ENCODE measurements at places on chromosomes 12 and 14.

GRCh38 chr14:32480337-32480736, 151.2 kb downstream of the AKAP6 start:
- no peak for DNase-seq

DNA sequence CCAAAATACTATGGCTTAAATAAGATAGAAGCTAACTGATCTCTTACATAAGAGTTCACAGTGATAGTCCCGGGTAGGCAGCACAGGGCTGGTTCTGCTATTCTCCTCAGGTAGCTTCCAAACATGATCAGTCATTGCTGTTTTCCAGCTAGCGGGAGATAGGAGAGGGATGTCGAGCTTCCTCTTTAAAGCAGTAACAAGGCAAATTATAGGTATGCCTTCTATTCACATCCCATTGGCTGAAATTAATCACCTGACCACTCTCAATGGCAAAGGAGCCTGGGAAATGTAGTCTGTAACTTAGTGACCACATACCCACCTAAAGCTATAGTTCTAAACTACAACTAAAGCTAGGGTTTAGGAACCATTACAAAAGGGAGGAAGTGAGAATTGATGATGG, 34.5 kb upstream of the VRK1 start:
- DNase-seq = no peak

DNA sequence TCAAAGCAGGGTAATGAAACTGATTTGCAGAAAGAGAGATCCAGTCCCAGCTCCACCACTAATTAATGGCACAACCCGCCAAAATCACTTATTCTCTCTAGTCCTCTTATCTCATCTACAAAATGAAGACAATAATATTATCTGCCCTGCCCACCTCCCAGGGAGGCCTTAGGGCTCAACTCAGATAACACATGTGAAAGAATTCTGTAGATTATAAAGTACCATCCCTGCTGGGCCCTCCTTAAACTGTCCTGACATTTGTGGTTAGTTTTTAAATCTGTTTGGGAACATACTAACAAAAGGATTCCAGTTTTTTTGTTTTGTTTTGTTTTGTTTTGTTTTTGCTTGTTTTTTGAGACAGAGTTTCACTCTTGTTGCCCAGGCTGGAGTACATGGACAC, 7.3 kb downstream of the POMT2 start:
- no peak for DNase-seq

DNA sequence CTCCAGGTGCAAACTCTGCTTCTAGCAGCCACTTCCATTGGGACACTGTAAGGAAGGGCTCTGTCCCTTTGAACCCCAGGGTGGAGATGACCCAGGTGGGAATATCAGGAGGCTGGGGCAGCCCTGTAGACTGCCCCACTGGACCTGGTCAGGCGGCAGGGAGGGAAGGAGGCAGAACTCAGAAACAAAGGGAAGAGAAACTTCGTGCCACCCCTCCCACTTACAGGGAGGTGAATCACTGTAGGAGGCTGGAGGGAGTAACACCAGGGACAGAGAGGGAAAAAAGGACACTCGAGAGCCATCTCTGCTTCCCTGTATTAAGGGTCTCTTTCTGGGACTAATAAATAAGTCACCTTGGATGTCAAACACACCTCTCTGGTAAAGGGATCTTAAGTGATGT, 37.4 kb downstream of the ISCA2 start:
- DNase-seq = no peak

DNA sequence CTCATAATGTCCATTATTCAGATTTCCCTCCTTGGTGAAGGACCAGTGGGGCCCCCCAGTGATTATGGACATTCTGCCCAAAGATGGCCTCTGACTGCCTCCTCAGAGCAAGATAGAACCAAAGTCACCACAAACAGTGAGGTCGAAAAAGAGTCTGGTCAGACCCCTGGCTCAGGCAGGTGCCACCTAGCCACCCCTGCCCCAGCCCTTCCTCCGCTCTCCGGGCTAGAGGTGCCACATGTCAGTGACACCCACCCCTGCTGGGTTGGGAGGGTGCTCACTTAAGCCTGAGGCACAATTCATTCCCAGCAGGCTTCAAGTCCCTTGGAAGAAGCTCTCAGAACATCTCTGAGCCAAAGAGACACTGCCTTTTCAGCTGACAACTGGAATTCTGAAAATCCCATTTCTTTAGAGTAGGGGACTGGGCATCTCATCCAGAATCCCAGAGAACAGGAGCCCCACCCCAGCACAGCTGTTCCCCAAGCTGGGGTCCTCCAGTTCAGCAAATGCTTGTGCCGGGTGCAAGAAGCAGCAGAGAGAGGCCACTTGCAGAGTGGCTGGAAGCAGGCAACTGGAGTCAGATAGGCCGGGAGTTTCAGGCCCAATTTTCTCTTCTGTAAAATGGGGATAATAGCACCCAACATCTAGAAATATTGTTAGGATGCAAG, 50.3 kb downstream of the ISCA2 start:
- no peak for DNase-seq

DNA sequence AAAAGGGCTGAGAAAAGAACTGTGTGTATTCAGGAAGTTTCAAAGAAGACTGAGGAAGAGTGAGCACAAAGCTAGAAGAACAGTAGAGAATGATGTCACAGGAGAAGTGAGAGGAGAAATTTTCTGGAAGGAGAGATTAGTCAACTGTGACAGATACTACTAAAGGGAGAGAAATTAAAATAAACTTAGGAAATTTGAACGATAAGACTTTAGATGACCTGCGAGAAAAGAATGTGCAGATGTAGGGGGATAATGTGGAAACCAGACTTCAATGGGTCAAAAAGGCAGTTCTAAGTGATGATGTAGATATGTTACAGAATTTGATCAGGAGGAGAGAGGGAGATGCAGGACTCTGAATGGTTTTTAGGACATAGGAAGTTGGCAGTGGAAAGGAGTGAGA, 287.4 kb downstream of the SYT1 start:
- no peak for DNase-seq

DNA sequence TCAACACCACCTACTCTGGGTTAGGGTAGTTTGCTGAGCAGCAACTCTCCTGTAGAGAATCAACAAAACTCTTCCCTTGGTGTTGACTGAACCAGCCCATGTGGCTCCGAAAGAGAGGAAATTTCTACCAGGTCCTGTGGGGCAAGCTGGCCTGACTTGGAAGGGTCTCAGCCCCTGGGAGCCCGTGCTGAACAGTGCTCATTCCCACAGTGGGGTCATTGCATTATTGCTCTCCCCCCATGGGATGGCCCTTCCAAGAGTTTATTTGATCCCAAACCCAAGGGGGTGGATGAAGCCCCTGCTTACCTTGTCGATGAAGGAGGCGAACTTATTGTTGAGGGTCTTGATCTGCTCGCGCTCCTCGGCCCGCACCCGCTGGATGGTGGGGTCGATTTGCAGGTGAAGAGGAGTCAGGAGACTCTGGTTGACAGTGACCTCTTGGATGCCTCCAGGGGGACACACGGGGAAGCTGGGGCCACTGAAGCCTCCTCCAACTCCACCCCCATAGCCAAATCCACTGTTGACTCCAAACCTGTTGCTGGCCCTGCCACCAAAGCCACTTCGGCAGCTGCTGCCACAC, 580 bp downstream of the KRT75 start:
- no peak for DNase-seq

GRCh38 chr12:114306646-114307045, 99.3 kb downstream of the TBX5 start:
- no peak for DNase-seq

GRCh38 chr12:52455821-52456220, 3.9 kb upstream of the KRT6B start:
- no peak for DNase-seq

DNA sequence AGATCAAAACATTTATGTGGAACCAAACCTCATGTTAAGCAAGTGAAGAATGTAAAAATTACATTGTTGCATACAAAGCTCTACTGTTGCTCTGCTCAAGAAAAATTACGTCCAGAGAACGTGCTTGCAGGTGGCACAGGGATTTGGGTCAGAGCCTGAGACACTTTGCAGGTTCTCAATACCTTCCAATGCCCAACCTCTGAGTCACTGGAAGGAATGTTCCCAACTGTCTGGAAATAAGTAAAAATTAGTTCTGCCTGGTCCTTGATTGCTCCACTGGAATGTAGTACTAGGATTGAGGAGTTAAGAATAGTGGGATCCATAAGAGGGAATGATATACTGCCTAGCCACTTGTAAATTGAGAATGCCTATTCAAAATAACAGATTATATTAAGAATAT, 2.8 kb upstream of the IFNG start:
- no peak for DNase-seq

DNA sequence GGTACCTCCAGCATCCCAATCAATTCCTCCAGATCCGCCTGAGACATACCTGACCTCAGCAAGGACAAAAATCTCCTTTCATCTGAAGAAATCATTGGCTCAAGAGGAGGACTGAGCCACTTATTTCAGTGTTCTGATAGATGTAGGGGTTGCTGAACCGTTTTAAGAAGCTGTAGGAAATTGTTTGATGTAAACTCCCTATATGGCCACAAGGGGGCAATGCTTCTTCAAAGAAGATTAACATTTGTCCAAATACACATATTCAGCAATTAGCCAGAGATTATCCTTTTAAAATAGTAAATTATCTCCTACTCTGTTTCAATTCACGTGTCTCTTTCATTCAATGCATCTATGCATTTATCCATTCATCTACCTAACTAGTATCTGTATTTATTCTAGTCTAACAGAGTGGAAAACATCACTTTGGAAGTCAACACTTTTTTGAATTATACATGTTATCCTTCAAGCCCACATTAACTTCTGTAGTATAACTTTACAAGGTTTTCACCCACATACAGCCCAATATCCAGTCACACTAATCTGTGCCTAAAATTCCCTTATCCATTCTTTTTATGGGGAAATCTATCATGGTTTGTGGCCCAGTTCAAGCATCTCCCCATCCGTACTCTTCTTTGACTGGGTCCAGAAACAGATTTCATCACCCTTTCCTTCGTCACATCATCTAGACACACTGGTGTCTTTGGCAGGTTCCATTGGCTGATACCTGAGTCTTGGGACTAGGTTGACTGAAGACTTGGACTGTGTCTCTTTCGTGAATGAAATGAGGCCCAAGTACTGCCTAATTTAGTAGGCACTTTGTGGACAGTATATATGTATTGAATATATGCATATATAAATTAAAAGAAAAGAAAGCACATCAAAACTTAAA, 411.0 kb upstream of the OR4E1 start:
- no peak for DNase-seq

- no peak for DNase-seq
Observed at GRCh38 chr14:50218501-50218900, 12.9 kb downstream of the SOS2 start.
